ENCODE measurements at places on chromosomes 7 and 10. TPM values are rescaled to one million over a fixed set of nuclear protein-coding genes. Genes with fewer than 3 reads are reported as not detected.

DNA sequence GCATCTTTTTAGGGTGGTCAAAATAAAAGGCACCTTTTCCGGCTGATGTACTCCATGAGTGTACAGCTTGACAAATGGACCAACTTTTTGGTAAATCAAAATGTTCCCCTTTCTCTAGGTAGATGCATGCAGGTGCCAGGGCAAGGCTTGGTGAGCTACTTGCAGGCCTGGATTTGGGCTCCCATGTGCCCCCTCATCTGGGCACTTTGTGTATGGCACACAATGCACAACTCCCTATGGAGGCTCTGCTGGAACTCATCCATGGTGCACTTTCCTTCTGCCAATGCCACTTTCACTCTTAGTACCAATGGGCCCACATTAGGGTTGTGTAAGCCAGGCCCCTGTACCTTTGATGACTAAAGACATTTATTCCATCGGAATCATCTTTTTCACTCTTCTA, 300.8 kb downstream of the SDHAF3 start:
- DNase-seq = no peak

Gene FGFBP3
- 6.0 TPM for total RNA-seq

DNA sequence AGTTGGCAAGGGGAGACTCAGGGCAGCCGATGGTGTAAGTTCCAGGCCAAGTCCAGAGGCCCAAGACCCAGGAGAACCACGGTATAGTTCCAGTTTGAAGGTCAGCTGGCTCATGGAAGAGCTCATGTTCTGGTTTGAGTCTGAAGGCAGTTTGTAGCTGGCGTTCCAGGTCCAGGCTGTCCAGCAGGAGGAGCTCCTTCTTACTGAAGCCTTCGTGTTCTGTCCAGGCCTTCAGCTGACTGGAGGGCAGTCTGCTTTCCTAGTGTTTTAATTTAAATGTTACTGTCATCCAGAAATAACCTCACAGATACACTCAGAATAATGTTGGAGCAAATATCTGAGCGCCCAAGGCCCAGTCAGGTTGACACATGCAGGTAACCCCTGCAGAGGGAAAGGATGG, 4.2 kb downstream of the SUN1 start:
- no peak for DNase-seq

DNA sequence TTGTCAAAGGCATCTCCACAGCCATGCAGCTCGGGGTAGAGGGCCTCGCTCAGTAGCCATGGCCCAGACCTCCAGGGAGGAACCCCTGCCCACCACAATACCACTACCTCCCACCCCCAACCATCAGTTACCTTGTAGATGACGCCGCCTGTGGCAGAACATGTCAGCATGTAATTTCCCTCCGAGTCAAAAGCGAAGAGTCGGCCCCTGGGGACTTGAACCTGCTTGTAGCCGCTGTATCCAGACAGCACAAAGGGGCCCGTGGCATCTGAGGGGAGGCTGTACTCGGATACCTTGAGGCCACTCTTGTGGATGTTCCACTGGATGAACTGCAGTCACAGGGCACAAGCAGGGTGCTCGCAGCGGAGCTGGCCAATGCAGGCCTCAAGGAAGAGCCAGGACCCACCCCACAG, 16.3 kb upstream of the CYREN start:
- DNase-seq = no peak

DNA sequence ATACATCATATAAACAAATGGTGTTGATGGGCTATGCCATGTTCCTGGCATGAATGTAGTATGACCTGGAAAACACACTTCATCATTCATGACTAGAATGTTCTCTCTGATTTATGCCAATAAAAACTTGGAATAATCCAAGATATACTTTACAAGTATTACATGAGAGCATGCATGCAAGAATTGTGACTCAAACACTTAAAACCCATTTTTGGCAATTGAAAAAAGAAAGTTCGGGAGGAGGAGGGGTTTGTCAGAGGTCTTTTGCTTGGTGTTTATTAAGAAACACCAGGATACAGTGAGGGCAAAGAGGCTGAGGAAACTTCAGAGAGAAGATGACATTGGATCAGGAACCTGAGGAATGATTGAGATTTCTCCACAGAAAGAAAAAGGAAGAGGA, 10.2 kb upstream of the CUL1 start:
- no peak for DNase-seq

GRCh38 chr10:99740933-99741559, 9.0 kb downstream of the CUTC start:
- DNase-seq = no peak

Gene INSIG1
- 116 TPM for total RNA-seq

Gene CYP2C18
- total RNA-seq = not detected

- no peak for DNase-seq
Observed at GRCh38 chr10:21458126-21458871, 67.2 kb downstream of the SKIDA1 start.

DNA sequence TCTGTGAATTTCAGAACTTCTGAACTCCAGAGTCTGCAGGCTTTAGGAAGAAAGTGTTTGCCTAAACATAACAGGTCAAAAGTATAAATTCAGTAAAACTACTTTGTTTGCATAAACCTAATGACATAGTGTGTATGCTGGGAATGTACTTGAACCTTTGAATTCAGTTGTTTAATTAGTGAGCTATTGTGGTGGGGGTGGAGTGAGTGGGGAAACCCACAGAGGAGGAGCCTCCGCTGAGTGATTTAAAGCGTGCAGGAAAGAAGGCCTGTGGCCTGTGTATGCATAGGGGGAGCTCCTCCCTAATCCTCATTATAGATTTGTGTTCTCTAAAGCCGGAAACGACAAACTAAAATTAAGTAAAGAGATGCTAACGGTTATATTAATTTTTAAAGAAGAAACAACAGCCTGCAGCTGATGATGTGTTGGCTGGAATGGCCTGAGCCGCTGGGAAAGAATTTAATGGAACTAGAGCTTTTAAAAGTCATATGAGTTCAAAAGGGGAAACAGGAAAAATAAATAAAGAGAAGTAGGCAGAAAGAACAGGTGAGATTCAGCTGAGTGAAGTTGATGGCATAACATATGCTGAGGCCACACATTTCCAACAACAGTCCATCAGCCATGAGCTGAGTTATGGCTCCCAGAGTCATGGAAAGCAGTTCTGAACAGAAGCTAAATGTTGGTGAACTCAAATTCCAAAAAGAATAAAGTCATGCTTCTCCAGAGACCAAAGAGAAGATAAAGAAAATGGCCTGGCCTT, 595.0 kb downstream of the GRM8 start:
- DNase-seq = no peak

Gene DNAH11
- 0.49 TPM for total RNA-seq

Gene POLR2J2
- total RNA-seq = 20.6 TPM

Gene ABI1
- 50.4 TPM for total RNA-seq

Gene C10orf143
- 4.8 TPM for total RNA-seq

GRCh38 chr7:5677538-5678294, 103.7 kb downstream of the RNF216 start:
- DNase-seq = peak; percentile 78

Gene TMEM229A
- 0.27 TPM for total RNA-seq

DNA sequence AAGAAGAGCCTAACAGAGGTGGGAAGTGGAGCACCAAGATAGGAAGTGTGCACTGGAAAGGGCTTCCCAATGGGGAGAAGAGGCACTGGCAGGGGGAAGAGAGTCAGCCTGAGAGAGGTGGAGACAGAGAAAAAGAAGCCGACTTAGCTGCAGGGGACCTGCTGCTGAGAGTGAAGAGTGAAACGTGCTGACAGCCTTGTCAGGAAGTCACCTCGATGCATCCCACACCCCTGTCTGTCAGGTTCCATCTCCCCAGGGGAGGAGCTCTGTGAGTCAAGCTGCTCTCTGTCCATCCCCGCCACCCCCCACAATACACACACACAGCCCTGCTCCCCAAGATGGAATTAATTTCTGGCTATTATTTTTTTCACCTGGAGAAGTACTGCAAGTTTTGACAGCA, 14.0 kb downstream of the KAZALD1 start:
- no peak for DNase-seq

Gene CAV1
- total RNA-seq = 353 TPM

Measured in sciatic nerve (tissue), 2 donors.